ENCODE measurements at places on chromosomes 5 and 9.

DNA sequence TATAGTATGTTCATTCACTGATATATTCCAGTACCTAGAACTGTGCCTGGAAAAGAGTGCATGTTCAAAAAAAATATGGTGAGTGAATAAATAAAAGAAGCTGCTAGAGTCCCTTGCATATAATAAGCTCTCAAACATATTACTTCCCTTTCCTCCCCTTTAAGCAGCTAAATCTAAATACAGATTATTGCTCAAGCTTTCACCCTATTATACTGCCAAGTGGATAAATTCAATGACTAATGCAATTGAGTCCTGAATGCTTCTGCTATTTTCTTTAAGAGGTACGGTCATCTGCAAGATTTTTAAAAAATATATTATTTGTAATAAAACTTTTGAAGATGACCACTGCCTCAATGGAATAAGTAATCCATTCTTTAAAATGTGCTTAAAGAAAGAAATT, 248.4 kb downstream of the PLK2 start:
- no peak for DNase-seq

DNA sequence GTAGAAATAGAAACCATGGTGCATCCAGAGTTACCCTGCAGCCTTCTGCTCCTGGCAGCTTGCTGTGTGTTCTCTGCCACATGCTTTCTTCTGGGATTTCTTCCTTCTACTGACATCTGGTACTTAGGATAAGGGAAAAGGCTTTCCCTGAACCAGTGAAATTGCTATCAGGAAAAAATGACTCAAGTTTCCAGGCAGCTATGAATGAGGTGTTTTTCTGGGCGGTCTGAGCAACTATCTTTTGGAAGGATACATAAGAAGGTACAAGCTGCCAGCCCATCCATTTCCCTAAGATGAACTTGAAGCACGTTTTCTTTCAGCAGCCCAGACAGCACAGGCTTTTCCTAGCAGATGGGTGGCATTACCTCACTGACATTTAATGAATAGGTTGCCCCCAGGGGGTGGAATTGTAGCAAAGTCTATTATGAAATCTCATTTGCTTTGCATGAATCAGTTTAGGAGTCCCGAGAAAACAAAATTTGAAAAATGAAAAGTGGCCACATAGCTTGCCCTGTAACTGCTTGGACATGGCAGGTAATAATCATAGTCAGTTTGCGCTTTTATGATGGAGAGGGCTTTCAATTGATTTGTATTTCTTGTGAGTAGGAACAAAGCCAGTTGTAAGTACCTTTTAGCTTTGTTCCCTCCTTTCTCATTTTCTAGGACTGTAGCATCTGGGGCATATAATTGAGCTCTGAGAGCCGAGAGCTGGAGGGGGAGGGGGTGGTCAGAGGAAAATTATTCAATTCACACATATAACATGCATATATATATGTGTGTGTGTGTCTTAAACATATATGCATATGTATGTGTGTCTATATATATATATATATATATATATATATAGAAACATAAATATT, 108.5 kb downstream of the C9orf152 start:
- no peak for DNase-seq

DNA sequence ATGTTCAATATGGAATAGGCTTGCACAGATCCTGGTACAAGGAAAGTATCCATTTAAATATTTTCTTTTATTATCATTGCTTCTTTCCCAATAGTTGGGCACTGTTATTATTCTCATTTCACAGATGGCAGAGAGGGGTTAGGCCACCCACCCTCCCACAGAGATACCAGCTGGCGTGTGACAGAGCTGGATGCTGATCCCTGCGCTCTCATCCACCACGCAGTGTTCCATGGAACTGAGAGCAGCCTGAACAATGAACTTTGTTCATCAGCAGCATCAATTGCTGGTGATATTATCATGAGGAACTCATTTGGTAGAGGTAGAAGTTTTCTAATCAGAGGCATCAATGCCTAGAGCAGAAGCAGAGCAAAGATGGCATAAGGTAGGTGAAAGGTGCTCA, 227.9 kb downstream of the ESM1 start:
- no peak for DNase-seq

- no peak for DNase-seq
These were observed 8.5 kb upstream of the GLT6D1 start for GRCh38 chr9:135647884-135648283.

DNA sequence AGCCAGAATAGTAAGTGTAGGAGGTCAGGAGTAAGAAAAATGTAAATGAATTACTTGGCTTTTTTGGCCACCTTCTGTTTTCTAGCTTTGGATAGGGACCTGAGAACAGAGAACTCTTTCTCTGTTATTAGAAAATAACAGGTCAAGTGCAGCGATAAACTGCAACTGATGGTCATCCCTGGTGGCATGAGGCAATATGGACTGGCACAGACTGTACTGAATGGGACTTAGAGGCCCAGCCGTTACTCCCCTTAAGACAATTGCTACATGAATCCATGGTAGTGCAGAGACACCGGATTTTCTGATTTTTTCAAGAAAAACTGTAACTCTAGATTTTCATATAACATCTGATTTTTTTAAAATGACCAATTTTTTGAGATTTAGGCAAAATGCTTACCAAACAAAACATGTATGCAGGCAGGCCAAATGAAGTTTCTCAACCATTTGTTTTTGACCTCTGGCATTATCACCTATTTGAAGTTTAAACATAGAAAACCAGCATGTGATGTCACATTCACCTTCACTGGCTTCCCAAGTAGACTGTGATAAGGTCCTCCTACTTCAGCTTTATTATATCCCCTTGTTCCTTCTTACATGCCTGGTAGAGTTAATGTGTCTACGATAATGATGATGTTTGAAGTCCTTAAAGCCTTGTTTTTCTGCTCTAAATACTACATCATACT, 262.6 kb downstream of the KCTD16 start:
- no peak for DNase-seq

DNA sequence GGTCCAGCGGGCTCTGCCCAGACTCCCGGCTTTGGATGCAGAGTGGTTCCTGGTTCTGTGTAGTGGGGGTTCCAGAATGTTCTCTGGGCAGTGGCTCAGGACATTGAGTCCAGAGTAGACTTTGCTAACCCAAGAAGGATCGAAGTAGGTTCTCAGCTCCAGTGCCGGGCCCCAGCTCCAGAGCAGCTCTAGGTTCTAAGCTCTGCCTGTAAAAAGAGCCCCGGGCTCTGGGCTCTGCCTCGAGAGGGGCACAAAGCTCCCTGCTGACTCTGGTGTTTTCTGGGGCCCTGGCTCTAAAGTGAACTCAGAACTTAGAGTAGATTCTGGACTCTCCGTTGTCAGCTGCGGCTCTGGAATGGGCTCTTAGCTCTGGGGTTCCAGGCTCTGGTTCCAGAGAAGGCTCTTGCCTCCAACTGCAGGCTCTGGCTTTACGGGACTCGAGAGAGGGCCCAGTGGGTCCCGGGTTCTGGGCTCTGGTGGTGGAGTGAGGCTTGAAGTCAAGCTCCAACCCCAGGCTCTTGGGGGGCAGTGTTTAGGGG, 414 bp downstream of the WDR38 start:
- DNase-seq: no peak

DNA sequence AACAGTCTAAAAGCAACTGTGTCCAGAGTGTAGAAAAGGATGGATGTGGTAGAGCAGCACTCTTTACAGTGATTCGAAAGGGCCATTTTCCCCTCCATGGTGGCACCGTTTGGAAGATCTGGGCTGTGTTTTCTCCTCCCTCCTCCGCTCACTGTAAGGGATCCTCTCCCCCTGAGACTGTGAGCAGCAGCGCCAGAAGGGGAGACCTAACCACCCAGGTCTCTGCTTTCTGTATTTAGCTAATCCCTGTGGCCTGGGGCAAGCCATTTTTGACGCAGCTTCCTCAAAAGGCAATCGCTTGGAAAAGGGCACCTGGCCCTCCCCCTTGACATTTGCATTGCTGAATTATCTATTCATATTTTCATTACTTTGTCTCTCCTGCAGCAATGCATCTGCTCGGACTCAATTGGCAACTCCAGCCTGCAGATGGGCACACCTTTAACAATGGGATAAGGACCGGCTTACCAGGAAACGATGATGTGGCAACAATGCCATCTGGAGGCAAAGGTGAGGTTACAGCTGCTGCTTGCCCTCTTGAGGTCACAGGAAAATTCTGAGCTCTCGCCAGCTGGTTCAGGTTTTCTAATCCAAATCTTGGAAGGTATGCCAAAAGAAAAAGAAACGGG, 244.3 kb upstream of the WWC1 start:
- no peak for DNase-seq

DNA sequence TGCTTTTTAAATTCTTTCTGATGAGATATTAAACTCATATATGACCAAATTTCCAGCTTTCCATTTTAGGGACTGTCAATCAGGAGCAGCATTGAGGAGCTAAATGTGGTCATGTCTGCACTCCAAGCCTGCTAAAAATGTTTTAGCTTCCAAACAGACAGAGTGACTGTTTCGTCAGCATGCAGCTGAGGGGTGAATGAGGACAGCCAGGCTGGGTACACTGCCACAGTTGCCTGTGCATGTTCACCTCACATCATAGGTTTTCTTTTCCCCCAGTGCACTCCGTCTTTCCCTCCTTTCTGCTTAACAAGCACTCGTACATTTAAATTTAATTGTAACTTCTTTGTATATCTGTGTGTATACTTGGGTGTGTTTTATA, 138.1 kb downstream of the ARRDC3 start:
- no peak for DNase-seq

DNA sequence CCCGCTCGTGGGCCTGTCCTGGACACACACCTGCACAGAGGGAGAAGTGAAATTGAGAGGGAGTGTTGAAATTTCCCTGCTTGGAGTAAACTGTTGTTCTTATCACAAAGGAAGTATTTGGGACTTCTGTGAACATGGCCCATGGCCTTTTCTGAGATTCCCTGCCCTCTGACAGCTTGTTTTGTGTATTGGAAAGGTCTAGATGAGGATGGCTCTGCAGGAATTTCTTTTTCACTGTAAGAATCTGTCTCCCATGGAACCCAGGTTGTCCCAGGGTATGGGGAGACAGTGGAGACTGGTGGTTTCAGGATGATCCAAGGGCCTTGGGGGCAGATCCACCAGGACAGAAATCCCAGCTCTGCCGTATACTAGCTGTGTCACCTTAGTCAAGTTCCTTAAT, 121.8 kb downstream of the ARHGAP26 start:
- no peak for DNase-seq
